ENCODE measurements at places on chromosomes 3 and 15.

- peaks cover 45% of the 10 kb centered on the region for H3K4me1 ChIP-seq
- peak overlapping the region; percentile 89 for H3K4me3 ChIP-seq
- no peaks in the 10 kb centered on the region for H3K27me3 ChIP-seq
- peak overlapping the region; percentile 96 for H3K27ac ChIP-seq
- no peak for DNase-seq
Measured at GRCh38 chr3:123586131-123586530, 1.3 kb upstream of the HACD2 start.

- no peak for DNase-seq
- peak overlapping the region; percentile 64 for H3K4me3 ChIP-seq
- H3K36me3 ChIP-seq: no peaks in the 10 kb centered on the region
- H3K27ac ChIP-seq: peak overlapping the region; percentile 78
Measured at GRCh38 chr15:71116366-71116765, 1.1 kb downstream of the THSD4 start.

DNA sequence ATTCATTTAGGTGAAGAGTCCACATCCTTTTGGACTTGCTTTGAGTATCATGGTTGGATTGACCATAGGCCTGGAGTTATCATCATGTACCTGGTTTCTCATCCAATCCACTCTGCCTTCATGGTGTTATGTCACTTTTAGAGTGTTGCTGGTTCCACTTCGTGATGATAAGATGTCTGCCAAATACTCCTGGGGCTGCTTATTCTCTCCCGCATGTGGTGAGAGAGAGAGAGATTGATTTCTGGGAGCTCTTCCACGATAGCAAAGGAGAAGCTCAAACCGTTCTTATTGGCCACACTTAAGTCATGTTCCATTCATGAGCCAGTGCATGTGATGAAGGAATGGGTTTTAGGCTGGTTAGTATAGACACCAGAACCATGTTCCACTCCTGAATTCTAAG lies 47.6 kb downstream of the MITF start:
- no peaks in the 10 kb centered on the region for H3K36me3 ChIP-seq
- no peak overlapping the region for H3K4me3 ChIP-seq
- no peak for DNase-seq

GRCh38 chr15:81957698-81958097 lies 88.1 kb downstream of the MEX3B start:
- no peaks in the 10 kb centered on the region for H3K36me3 ChIP-seq
- H3K27me3 ChIP-seq: peaks cover 4% of the 10 kb centered on the region
- DNase-seq: no peak
- no peaks in the 10 kb centered on the region for H3K4me1 ChIP-seq
- H3K27ac ChIP-seq: no peak overlapping the region
- no peak overlapping the region for H3K4me3 ChIP-seq

GRCh38 chr3:113088616-113089015 lies 97.8 kb downstream of the GTPBP8 start:
- H3K36me3 ChIP-seq: no peaks in the 10 kb centered on the region
- H3K27me3 ChIP-seq: no peaks in the 10 kb centered on the region
- H3K27ac ChIP-seq: no peak overlapping the region
- no peaks in the 10 kb centered on the region for H3K4me1 ChIP-seq

DNA sequence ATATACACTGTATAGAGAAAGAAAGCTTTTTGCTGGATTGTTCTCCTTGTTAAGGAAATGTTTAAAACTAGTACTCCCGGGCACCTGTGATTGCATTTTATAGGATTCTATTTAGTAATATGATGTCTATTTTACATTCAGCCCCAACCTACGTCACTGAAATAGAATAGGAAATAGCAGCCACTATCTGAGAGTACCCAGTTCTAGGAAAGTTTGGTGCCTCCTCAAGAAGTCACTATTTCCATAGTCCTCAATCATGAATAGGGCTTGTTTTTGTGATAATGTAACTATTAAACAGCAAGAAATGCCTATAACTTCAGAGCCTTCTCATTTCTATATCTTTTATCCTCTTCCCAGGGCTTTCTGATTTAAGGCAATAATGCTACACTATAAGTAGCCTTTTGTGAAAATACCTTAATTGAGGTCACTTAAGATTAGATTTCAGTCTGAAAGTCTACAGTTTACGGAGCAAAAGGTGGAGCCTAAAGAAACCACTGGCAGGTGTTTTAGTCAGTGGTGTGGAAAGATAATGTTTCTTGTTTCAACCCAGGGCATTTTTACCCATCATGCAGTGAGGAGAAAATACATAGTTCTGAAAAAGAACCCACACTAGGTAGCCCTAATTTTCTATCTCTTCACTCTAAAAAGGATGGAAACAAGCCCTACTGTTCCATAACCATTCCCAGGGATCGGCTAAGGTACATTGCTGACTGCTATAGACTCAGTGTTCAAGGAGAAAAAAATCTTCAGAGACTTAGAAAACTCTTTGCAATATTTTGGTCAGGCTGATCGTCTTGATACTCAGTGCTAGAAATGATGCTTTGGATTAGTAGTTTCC lies 38.7 kb downstream of the TIGIT start:
- H3K4me3 ChIP-seq: no peak overlapping the region
- DNase-seq: no peak
- H3K4me1 ChIP-seq: no peaks in the 10 kb centered on the region
- no peak overlapping the region for H3K27ac ChIP-seq

DNA sequence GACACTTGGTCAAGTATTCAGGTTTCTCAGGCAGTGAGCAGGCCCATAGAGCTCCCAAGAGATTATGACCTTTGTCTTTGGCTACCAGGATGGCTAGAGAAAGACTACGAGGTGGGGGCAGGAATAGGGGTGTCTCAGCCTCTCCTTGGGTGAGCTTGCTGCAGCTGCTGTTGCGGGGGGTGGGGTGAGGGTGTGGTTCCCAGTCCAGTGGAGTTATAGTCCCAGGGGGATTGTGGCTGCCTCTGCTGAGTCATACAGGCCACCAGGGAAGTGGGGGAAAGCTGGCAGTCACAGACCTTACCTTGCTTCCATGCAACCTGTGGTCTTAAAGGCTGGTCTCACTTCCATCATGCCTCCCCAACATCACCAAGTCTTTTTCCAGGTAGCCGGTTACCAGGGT lies 31.7 kb downstream of the ATP2C1 start:
- H3K27ac ChIP-seq: no peak overlapping the region
- no peaks in the 10 kb centered on the region for H3K4me1 ChIP-seq
- H3K36me3 ChIP-seq: no peaks in the 10 kb centered on the region
- no peak for DNase-seq

DNA sequence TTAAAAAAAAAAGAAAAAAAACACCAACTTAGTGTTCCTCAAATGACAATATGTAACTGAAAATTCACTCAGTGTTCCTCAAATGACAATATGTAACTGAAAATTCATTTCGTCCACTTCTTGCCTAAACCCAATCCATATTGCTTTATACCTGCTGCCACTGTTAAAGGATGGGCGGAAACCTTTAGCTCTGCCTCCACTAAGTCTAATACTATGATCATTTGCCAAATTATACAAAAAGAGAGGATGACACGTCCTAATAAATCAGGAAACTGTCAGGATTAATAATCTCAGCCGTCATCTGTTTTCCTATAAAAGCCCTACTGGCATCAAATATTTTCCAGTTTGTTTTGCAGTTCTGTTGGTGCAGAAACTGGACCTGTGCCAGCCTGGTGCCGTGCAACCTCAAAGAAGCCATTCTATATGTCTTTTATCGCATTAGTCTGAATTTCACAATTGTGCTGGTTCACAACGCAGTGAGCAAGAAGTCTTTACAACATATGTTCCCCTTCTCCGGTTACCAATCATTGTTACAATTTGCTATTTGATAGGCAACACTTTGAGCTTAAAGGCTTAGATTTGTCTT lies 160.4 kb upstream of the KCNH8 start:
- H3K27ac ChIP-seq: no peak overlapping the region
- peaks cover 10% of the 10 kb centered on the region for H3K4me1 ChIP-seq
- no peaks in the 10 kb centered on the region for H3K27me3 ChIP-seq
- H3K36me3 ChIP-seq: no peaks in the 10 kb centered on the region
- H3K4me3 ChIP-seq: no peak overlapping the region

- no peak overlapping the region for H3K4me3 ChIP-seq
- no peak for DNase-seq
- no peaks in the 10 kb centered on the region for H3K36me3 ChIP-seq
- peak overlapping the region; percentile 59 for H3K27ac ChIP-seq
Measured at GRCh38 chr3:186406669-186407635, 44.9 kb upstream of the DGKG start.

DNA sequence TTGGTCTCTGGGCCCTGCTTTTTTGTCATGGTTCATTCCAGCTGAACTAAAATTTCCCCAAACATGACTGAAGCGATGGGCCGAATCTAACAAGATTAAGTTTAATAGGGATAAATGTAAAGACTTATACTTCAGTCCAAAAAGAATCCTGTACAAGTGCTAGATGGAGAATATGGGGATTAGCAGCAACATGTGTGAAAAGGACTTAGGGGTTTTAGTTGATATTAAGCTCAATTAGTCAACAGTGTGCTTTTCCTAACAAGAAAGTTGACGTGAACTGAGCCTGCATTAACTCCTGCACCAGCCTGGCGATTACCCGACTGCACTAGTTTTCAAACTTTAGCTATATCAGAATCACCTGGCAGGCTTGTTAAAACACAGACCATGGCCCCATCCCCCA lies 61.0 kb upstream of the BBX start:
- no peak overlapping the region for H3K27ac ChIP-seq
- H3K36me3 ChIP-seq: no peaks in the 10 kb centered on the region
- DNase-seq: no peak
- H3K27me3 ChIP-seq: no peaks in the 10 kb centered on the region

DNA sequence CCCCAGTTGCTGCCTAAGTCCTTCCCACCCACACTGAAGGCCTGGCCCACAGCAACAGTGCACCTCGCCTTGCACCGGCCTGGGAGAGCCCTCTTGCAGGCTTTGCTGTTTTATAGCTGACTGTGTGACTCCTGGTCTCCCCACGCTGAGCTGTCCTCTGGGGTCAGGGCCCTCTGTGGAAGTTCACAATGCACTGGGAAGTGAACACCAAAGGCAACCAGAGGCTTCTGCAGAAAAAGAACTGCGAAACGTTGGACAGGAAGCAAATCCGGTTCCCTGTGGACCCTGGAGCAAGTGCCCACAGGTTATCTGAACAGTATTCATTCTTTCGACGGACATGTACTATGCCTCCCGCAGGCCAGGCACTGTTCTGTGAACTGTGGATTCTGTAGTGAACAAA lies 737 bp upstream of the EPHB1 start:
- H3K36me3 ChIP-seq: no peaks in the 10 kb centered on the region
- no peak overlapping the region for H3K27ac ChIP-seq
- no peak for DNase-seq

DNA sequence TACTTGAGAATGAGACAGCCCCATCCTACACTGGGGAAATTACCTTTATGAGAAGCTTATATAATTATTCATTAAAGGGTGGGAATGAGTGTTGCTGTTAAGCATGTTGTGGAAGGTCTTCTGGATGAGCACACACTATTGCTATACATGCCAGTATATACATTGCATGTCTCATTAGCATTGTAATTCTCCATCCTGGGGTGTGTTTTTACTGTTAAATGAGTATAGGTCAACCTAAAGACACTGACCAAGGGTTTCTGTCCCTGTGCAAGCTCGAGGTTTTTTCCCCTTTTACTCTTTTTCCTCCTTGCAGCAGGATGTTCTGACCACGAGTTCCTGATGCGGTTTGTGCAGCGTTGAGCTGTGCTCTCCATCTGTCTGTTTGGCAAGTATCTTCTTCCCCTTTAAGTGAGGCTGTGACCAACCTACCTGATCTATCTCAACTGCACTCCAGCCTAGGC lies 7.2 kb upstream of the IVD start:
- H3K4me1 ChIP-seq: no peaks in the 10 kb centered on the region
- H3K4me3 ChIP-seq: no peak overlapping the region
- H3K27ac ChIP-seq: no peak overlapping the region
- DNase-seq: no peak

GRCh38 chr15:101676921-101677329 lies 24.7 kb upstream of the TM2D3 start:
- no peak overlapping the region for H3K27ac ChIP-seq
- H3K4me3 ChIP-seq: no peak overlapping the region
- no peaks in the 10 kb centered on the region for H3K36me3 ChIP-seq
- no peaks in the 10 kb centered on the region for H3K27me3 ChIP-seq

DNA sequence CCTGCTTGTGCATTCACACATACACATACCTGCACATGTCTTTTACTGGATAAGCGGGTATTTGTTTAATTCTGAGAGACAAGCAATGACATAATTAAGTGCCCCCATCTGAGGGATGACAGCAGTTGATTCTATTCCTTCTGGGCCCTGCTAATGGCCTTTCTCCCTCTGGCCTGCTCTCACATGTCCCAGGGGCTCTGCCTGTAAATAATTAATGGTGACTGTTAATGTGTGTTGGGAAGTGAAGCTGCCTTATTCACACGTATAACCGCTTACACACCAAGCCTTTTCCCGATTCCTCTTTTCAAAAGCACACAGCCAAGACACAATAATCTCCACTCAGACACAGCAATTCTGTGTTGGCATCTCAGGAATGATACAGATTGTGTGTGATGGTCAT lies 47.8 kb downstream of the LRRK1 start:
- H3K36me3 ChIP-seq: no peaks in the 10 kb centered on the region
- no peak overlapping the region for H3K27ac ChIP-seq
- H3K27me3 ChIP-seq: no peaks in the 10 kb centered on the region
- DNase-seq: no peak
- H3K4me1 ChIP-seq: no peaks in the 10 kb centered on the region

DNA sequence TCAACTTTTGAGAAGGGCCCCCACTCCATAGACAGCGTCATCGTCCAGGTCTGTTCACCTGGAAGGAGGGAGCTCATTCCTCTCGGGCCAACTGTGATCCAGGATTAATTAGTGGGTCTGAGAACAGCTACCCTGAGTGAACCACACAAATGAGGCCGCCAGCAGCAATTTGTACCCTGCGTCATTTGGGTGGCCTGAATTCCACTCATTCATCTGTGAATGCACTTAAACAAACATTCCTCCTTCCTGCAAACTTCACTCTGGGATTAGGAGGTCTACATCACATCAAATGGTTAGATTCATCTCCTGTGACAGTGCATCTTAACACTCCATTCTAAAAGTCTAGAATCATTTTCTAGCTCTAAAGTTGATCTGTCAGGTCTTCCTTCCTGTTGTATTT lies 201.8 kb downstream of the GABRG3 start:
- no peaks in the 10 kb centered on the region for H3K27me3 ChIP-seq
- DNase-seq: no peak

DNA sequence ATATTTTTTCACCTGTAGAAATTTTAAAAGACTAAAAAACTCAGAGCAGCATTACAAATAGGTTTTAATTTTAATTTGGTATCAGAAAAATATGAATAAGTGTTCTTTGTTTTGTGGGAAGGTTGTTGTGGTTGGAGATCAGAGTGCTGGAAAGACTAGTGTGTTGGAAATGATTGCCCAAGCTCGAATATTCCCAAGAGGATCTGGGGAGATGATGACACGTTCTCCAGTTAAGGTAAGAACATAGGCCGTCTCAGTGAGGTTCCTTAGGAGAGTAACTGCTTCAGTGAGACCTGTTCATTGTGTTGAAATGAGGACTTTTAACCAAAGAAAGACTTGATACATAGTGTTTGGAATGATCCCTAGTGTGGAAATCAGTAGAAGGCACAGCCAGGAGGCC lies 44.8 kb downstream of the OPA1 start:
- H3K36me3 ChIP-seq: peaks cover 3% of the 10 kb centered on the region
- DNase-seq: no peak
- no peaks in the 10 kb centered on the region for H3K4me1 ChIP-seq
- H3K4me3 ChIP-seq: no peak overlapping the region

Data from esophagus squamous epithelium (tissue), 5 donors.